ENCODE measurements at places on chromosomes 1 and 21.

DNA sequence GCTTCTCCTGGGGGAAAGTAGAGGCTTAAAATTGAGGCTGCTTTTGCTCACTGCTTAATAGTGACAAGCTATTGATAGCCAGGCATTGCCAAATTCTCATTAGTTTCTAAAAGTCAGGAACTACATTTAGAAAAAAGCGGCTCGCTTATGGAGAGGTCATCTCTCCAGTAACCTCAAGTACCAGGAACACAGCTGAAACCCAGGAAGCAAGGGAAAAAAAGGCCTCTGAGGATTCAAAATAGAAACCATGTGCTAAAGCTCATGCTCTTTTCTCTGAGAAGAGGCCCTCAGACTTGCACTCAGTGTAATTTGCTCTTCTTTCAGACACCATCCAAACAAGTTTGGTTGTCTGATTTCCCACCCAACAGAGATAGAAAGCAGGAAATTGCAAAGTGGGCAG is 261.4 kb upstream of the USP25 start:
- DNase-seq, result no peak

GRCh38 chr21:16086121-16086520 is 356.3 kb downstream of the USP25 start:
- DNase-seq, result no peak

DNA sequence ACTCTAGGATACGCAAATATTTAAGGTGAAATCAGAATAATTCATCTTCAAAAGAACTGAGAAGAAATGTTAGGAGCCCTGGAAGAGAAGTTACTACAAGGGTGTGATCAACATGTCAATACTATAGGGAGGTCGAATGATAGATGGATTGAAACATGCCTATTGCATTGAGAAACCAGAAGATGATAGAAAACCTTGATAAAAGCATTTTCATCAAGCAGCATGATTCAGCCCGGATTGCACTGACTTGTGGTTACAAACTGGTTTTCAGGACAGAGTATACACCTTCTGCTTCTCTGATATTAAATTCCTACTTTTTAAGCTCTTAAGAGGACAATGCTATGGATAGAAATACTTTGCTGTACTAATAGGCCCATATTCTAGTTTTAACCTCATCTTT is 164.2 kb downstream of the FMN2 start:
- no peak for DNase-seq

- DNase-seq, result no peak
Observed at GRCh38 chr1:89896105-89896942, 75.5 kb downstream of the LRRC8D start.

GRCh38 chr1:59308839-59309238 is 11.9 kb downstream of the FGGY start:
- DNase-seq, result no peak
